ENCODE measurements at places on chromosomes 6 and 20.

DNA sequence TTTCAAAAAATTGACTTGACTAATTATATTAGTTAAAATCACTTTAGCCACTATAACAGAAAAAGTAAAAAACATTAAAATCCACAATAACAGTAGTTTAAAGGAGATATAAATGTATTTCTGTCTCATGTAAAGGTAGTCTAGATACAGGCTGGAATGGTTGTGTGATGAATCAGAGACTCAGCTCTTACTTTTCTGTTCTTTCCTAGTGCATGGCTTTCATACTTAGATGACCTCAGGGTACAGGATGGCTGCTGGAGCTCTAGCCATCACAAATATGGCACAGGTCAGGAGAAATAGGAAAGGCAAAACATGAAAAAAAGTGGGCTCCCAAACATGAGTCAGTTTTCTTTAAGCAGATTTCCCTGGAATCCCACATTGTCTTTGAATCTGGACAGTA is 157.7 kb upstream of the FLRT3 start:
- DNase-seq: no peak

GRCh38 chr6:136783021-136783420 is 9.3 kb downstream of the MAP3K5 start:
- no peak for DNase-seq

GRCh38 chr20:47003223-47003622 is 108.6 kb downstream of the EYA2 start:
- DNase-seq: no peak

GRCh38 chr6:110020888-110021287 is 42.8 kb downstream of the GPR6 start:
- DNase-seq: no peak

DNA sequence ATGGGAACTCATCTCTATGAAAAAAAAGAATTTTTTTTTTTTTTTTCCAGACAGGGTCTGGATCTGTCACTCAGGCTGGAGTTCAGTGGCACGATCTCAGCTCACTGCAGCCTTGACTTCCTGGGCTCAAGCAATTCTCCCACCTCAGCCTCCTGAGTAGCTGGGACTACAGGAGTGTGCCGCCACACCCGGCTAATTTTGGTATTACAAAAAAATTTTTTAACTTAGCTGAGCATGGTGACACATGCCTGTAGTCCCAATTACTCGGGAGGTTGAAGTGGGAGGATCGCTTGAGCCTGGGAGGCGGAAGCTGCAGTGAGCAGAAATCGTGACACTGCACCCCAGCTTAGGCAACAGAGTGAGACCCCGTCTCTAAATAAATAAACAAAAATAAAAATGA is 7.5 kb downstream of the DEF6 start:
- no peak for DNase-seq

DNA sequence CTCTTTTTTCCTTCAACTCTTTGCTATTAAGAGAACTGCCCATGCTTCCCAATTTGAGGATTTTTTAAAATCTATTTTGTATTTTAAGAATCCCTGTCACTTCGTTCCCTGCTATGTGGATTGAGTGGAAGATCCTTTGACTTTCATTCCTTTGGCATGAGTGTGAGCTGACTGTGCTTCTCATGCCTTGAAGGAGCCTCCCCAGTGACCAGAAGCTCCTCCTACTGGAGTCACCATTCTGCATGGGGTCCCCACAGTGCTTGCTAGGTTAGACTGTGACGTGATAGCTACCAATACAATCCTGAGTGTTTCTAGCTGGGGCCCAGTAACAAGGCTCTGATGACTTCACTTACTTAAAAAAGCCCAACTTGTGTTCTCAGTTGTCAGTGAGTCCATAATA is 104.4 kb upstream of the LAMP5 start:
- no peak for DNase-seq

GRCh38 chr6:19715167-19715551 is 122.0 kb upstream of the ID4 start:
- DNase-seq: no peak

DNA sequence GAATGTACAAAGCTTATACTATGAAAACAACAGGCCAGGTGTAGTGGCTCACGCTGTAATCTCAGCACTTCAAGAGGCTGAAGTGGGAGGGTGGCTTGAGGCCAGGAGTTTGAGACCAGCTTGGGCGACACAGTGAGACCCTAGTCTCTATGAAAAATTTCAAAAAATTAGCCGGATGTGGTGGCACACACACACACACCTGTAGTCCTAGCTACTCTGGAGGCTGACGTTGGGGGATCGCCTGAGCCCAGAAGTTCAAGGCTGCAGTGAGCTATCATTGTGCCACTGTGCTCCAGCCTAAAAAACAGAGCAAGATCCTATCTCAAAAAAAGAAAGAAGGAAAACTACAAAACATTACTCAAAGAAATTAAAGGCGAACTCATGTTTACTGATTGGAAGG is 7.3 kb upstream of the ASF1A start:
- DNase-seq: no peak

- DNase-seq: no peak
Observed at GRCh38 chr20:51934301-51935002, 132.1 kb upstream of the SALL4 start.

DNA sequence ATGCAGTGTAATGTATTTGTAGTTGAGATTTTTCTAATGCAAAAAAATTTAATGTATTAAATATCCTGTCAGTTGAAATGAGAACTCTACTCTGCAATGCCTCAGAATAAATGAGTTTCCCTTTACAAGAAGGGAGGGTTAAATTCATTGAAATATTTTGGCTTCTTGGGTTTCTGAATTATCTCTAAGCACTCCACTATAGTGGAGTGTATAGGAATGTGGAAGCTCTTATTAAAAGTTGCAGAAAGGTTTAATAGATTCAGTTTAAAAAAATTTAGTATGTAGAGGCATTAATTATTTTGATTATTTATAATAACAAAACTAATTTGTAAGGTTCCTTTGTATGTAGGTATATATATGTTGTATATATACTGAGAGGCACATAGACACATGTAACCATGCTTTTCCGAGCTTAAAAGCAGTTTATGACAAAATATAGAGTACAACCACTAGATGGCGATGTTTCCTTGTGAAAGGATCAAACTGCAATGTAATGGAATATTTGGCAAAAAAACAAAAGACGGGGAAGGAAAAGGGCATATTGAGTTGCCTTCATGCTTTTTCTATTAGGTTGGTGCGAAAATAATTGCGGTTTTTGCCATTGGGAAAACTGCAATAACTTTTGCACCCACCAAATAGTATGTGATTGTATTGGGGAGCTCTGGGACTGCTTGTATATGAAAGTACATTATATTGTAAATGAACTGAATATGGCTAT is 144.2 kb downstream of the MYO6 start:
- no peak for DNase-seq

All from pancreas (tissue), 10 donors.